ENCODE measurements at places on chromosomes 6 and 20.
A peak's percentile ranks its signal among the peaks of the same experiment; 100 is the strongest.

- DNase-seq, result no peak
Measured at GRCh38 chr6:166293731-166294584, 14.2 kb downstream of the PRR18 start.

DNA sequence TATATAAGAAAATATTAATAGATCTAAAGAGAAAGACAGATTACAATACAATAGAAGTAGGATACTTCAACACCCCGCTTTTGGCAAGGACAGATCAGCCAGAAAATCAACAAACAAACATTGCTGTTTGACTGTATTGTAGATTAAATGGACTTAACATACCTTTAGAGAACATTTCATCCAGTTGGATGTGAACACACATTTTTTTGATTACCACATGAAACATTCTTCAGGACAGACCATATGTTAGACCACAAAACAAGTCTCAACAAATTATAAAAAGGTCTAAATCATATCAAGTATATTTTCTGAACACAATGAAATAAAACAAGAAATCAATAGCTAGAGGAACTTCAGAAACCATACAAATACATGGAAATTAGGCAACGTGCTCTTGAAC, 148.2 kb downstream of the TRMT11 start:
- no peak for DNase-seq

DNA sequence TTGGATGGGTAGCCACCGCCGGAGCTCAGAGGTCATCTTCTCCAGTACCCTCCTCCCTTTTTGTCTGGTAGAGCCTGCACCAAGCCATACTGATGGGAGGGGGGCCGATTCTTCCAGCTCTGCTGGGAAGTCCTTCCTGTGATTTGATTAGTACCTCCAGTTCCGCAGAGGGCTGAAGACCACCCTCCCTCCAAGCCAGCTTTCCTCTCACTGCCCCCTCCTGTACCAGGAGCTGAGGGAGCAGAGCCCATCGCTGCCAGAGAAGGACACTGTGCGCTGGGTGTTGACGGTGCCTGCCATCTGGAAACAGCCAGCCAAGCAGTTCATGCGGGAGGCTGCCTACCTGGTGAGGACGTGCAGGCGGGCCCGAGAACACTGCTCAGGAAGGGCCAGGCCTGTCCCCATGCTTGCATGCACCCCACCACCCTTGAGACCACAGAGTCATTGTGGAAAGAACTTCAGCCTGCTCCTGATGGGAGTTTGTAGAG, 13.2 kb downstream of the HSPA12B start:
- DNase-seq, result no peak

DNA sequence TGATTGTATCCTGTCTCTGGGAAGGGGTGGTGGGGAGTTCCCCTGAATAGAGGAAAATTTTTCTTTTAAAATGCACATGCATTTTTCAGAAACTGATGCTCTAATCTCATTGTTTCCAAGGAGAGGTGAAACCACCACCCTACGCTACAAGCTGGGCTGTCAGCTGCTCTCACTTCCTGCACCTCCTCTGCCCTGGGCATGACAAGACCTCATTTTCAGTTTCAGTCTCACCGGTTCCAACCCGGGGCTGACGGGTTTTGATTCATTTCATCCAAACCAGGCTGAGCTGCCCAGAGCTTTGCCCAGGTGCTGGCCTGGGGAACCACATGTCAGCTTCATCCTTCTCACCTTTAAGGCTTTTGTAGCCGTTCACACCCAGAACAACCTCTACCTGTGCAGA, 99.7 kb downstream of the EYA2 start:
- DNase-seq, result no peak

DNA sequence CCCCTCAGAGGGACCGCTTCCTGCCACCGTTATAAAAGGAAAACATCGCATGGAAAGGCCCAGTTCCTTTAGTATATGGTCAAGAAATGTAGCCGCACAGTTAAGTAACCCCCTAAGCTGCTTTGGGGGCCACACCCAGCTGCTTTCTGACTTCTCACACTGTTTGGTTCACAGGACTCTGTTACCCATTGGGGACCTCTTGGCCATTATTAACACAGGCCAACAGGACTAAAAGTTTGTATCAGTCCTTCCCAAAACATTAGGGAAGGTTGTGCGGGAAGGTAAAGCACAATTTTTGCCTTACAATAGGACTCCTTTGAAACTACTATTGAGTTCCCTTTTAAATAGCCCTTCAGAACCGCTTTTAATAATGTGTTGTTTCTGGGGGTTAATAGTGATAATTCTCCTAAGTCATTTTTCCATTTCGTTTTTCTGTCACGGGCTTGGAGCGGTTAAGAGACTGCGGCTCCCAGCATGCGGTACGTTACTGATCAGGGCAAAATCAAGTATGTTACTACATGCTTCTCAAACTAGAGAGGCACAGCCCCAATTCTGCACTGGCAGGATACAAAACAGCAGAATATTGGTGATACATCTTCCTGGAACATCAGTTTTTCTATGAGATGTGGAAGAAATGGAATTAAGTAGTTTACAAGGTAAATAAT, 668 bp upstream of the RPP40 start:
- no peak for DNase-seq

DNA sequence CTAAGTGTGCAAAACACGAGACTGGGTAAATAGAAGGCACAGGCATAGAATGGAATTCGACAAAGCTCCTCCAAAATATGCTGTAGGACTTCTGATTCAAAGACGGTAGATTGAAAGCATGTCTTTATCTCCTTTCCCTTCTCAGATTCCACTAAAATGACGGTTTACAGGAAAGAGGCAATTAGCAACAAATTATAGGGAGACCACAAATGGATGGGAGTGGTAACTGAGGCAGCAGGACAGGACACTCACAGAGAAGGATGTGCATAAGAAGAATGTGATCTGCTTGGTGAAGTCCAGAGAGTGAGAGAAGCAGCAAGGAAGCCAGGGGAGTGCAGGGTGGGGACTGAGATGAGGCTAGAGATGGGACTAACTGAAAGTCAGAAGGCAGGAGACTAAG, 113.4 kb upstream of the MRPS10 start:
- DNase-seq, result no peak

- no peak for DNase-seq
Measured at GRCh38 chr6:81263531-81264168, 488.8 kb downstream of the TENT5A start.

GRCh38 chr6:150813993-150814359, 51.5 kb upstream of the MTHFD1L start:
- DNase-seq, result peak; percentile 52

- DNase-seq, result peak; percentile 26
Measured at GRCh38 chr6:56593801-56594318, 48.8 kb downstream of the DST start.

DNA sequence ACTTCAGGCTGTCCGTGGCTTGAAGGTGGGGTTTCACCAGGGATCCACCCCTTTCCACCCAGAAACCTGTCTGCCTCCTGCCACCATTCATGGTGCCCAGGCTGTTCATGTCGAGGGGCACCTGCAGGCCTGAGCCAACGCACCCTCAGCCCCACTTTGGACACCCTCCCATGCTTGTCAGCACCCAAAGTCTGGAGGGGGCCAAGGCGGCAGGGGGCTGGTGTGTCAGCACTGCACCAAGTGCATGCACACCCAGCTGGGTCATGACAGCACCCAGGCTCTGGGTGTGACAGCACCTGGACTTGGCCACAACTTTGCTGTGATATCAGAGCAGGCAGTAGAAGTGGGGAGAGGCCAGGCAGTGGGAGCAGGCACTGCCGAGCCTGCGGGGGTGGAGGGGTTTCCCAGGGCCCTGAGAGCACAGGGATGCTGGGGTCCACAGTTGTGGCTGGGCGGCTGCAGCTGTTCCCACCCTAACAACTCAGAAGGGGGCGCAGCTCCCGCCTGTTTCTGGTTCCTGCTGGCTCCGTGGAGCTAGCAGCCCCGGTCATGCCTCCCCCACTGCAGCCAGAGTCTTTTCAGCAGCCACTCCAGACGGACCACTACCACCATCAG, 33.3 kb upstream of the GRM4 start:
- no peak for DNase-seq

DNA sequence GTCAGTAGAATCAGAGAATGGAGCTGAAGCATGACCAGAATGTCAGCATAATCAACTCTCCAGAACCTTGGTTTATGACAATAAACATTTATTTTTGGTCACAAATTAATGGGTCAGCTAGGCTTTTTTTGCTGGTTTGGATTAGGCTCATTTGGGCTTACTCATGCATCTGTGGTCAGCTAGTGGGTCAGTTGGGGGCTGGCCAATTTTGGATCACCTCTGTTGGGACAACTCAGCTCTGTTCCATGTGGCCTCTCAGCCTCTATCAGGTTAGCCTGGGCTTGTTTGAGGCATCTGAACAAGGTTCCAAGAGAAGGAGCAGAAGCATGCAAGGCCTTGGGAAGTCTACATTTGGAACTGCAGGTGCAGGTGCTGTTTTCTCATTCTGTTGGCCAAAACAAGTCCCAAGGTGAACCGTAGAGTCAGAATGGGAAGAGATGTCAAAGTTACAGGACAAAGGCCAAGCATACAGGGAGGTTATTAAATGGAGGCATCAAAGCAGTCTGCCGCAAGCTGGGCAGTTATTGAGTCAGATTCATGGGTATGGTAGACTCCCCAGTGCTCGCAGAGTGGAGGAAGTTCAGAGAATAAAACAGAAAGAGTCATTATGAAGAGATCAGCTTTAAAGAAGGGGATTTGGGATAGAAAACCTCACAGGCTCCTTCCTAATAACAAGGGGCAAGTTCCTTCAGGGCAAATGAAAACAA, 173.0 kb downstream of the PLCB4 start:
- DNase-seq, result no peak
